Activated naive CD8-positive, alpha-beta T cell treated with anti-CD3 and anti-CD28 coated beads for 36 hours (primary cell): ENCODE measurements at places on chromosomes 3 and 15.
A peak's percentile ranks its signal among the peaks of the same experiment; 100 is the strongest.

DNA sequence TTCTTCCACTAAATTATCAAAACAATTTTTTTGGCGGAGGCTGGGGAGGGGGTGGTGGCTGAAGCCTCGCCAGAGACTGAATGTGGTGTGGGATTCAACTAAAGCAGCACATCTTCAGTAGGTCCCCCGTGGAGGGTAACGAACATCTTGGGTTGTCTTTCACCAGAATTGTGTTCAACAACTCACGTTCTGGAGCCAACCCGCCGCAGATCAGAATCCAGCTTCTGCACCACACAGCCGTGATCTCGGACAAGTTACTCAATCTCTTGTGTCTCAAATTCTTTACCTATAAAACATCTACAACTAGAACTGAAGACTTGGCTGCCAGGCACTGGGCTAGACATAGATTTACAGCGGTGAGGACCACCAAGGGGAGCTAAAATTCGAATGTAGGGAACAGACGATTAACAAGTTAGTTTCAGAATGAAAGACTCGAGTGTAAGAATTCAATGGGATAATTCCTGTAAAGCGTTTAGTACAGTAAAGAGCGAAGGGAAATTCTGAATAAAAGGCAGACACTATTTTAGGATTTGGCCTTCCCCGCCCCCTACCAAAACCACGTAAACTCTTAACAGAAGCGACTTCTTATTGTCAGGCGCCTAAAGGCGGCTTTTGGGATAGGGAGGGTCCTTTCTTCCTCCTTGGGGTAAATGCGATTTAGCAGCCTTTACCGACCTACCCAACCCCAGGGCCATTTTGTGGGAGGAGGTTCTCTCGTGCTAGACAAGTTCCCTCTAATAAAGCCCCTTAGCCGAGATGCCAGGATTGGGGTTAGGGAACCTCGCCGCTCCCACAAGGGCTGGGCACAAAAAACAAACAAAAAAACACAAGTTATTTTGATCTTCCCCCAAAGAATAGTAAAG is 697 bp upstream of the RAB5A start:
- DNase-seq: no peak
- H3K27ac ChIP-seq: peak overlapping the region; percentile 98
- H3K4me3 ChIP-seq: peak overlapping the region; percentile 99
- H3K27me3 ChIP-seq: no peaks in the 10 kb centered on the region

GRCh38 chr15:39084674-39085530 is 496.0 kb upstream of the THBS1 start:
- H3K27me3 ChIP-seq: peaks cover 17% of the 10 kb centered on the region
- H3K36me3 ChIP-seq: no peaks in the 10 kb centered on the region
- peak; percentile 2 for DNase-seq
- H3K27ac ChIP-seq: no peak overlapping the region
- no peak overlapping the region for H3K4me3 ChIP-seq
- peaks cover 4% of the 10 kb centered on the region for H3K4me1 ChIP-seq

DNA sequence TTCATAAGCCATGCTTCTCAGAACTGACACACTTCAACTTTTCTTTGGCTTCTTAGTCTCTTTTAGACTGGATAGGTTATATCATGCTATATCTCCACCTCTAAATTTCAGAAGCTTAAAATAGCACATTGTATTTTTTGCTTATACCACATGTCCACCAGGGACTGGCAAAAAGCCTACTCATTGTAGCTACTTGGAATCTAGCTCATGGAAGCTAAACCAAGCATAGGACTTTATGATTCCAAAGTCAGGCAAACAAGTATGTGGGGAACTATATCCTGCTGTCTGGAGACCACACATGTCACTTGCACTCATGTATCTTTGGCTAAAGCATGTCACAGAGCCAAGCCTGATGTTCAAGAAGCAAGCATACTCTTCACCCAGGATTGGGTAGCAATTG is 245.0 kb upstream of the RASGRP1 start:
- no peaks in the 10 kb centered on the region for H3K27me3 ChIP-seq
- no peak overlapping the region for H3K4me3 ChIP-seq
- H3K27ac ChIP-seq: no peak overlapping the region
- H3K4me1 ChIP-seq: no peaks in the 10 kb centered on the region
- H3K36me3 ChIP-seq: no peaks in the 10 kb centered on the region
- DNase-seq: no peak

DNA sequence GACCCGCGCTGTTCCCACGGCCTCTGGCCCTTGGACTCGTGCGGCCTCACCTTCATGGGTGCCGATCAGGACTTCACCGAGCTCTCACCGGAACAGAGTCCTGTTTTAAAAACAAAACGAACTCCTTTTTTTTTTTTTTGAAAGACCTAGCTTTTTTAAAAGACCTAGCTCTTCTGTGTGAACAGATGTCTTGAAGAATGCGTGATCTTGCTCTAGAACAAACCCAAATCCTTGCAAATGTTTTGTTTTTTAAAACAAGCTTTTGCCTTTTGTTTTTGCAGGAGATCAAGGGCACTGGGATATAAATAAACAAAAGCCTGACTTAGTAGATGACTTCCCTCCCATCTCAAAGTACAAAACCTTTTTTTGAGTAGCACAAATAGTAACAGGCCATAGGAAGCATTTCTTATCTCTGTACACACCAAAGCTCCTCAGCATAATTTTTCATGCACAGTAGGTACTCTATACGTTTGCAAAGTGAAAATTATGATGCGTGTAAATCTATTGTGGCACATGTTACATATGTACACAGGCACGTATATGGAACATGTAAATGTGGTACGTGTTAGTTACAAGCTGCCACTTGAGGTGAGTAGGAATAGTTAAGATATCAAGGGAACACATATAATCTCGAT is 1.1 kb upstream of the MSL2 start:
- peaks cover 28% of the 10 kb centered on the region for H3K4me1 ChIP-seq
- DNase-seq: no peak
- peak overlapping the region; percentile 98 for H3K27ac ChIP-seq
- peak overlapping the region; percentile 87 for H3K4me3 ChIP-seq
- H3K36me3 ChIP-seq: peaks cover 32% of the 10 kb centered on the region

DNA sequence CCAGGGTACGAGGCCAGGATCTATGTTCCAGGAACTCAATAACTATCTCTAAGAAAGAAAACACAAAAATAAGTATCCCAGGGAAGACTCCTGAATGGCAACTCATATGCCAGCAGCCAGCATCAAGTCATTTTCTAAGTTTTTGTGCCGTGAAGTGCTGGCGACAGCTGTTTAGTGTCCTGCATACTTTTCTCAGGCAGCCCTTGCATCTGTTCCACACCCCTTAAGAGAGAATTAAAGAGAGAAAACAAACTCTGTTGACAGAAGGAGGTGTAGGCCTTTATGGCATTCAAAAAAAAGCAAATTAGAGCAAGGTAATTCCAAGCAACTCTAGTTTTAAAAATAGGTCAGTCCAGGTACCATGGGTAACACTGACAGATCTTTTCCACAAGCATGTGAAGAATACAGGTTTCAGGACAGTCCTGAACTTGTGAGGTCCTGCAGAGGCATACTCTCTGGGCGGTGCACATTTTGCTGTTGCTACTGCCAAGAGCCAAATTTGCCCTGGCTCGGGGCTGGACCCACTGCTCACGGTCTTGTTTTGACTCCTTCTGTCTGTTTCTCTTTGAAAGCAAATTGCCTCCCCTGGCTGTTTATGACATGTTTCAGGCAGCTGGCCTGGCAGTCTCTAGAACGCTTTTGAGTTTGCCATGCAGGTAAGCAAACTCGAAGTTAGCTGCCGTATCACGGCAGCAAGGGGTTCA is 252.1 kb upstream of the ADAMTS9 start:
- H3K36me3 ChIP-seq: no peaks in the 10 kb centered on the region
- DNase-seq: no peak
- H3K27ac ChIP-seq: no peak overlapping the region
- H3K4me3 ChIP-seq: no peak overlapping the region

GRCh38 chr3:141723255-141723654 is 14.8 kb upstream of the RNF7 start:
- no peaks in the 10 kb centered on the region for H3K27me3 ChIP-seq
- no peaks in the 10 kb centered on the region for H3K4me1 ChIP-seq
- no peaks in the 10 kb centered on the region for H3K36me3 ChIP-seq
- H3K27ac ChIP-seq: no peak overlapping the region
- no peak overlapping the region for H3K4me3 ChIP-seq

GRCh38 chr3:90128391-90128790 is 1021.0 kb downstream of the EPHA3 start:
- no peak overlapping the region for H3K4me3 ChIP-seq
- no peak overlapping the region for H3K27ac ChIP-seq
- DNase-seq: no peak
- no peaks in the 10 kb centered on the region for H3K27me3 ChIP-seq
- no peaks in the 10 kb centered on the region for H3K4me1 ChIP-seq

- no peaks in the 10 kb centered on the region for H3K27me3 ChIP-seq
- no peaks in the 10 kb centered on the region for H3K4me1 ChIP-seq
- H3K27ac ChIP-seq: no peak overlapping the region
- H3K36me3 ChIP-seq: no peaks in the 10 kb centered on the region
- no peak for DNase-seq
- no peak overlapping the region for H3K4me3 ChIP-seq
These were observed 55.1 kb downstream of the PLXNA1 start for GRCh38 chr3:127037971-127038446.

DNA sequence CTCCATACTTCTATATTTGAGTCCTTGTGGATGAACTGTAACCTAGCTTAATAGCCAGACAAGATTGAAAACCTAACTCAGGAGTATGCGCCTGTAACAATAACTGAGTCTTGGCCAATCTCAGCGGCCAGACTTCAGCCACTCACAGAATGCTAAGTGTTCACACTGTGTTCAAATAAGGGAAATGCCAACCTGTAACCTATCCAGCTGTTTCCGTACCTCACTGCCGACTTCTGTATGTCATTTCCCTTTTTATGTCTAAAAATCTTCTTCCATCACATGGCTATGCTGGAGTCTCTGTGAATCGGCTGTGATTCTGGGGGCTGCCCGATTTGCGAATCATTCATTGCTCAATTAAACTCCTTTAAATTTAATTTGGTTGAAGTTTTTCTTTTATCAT is 169.2 kb downstream of the NFKBIZ start:
- H3K27ac ChIP-seq: no peak overlapping the region
- H3K4me3 ChIP-seq: no peak overlapping the region
- DNase-seq: no peak
- no peaks in the 10 kb centered on the region for H3K27me3 ChIP-seq
